ENCODE measurements at places on chromosomes 3 and 15. TPM values are rescaled to one million over a fixed set of nuclear protein-coding genes. Genes with fewer than 3 reads are reported as not detected.

DNA sequence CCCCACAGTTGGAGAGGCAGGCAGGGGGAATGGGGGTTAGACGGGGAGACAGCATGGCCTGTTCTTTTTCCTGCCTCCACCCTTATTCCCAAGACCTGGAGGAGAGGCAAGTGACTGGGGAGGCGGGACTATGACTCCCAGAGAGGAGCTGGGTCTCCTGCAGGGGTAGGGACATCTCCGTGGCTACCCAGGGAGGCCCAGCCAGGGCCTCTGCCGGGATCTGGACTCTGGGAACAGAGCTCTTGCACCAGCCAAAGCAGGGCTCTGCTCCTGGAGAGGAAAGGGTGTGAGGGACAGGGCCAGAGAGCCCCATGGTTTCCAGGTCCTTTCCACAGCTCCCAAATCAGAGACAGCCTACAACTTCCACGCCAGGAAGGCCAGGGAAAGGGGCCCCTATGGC is 22.8 kb downstream of the CFAP100 start:
- DNase-seq: no peak
- H3K4me1 ChIP-seq: peaks cover 10% of the 10 kb centered on the region
- H3K27ac ChIP-seq: no peak overlapping the region
- no peak overlapping the region for H3K4me3 ChIP-seq

The IL5RA gene
- not detected for total RNA-seq

The ANKRD63 gene
- total RNA-seq: 0.89 TPM

The LMAN1L gene
- total RNA-seq: 0.17 TPM

The TUSC7 gene
- total RNA-seq: not detected

DNA sequence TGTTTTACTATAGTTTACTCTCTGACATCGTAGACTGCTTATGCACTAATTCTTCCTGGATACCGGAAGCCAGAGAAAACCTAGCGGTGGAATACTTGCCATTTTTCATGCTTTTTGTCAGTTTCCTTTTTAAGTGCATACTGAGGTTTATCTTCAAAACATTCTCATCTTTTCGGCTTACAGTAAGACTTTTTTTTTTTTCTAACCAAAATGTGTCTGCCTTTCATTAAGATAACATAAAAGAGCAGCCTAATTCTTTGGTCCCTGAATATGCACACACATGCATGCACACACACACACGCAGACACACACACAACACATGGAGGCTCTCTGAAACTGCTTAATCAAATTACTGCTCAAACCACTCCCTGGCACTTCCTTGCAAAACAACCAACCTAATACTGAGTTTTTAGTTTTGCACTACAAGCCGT is 1.3 kb downstream of the ZNF445 start:
- DNase-seq: no peak
- H3K4me3 ChIP-seq: peak overlapping the region; percentile 79
- no peaks in the 10 kb centered on the region for H3K27me3 ChIP-seq
- H3K27ac ChIP-seq: no peak overlapping the region
- peaks cover 6% of the 10 kb centered on the region for H3K4me1 ChIP-seq
